ENCODE measurements at places on chromosomes 4 and X. TPM values are rescaled to one million over a fixed set of nuclear protein-coding genes. Genes with fewer than 3 reads are reported as not detected.

GRCh38 chrX:134375691-134376090 lies 84.3 kb upstream of the HPRT1 start:
- no peak for DNase-seq
- H3K36me3 ChIP-seq = peaks cover 9% of the 10 kb centered on the region
- H3K4me3 ChIP-seq = peak overlapping the region; percentile 95
- peaks cover 11% of the 10 kb centered on the region for H3K4me1 ChIP-seq
- H3K27ac ChIP-seq = no peak overlapping the region
- H3K27me3 ChIP-seq = no peaks in the 10 kb centered on the region

DNA sequence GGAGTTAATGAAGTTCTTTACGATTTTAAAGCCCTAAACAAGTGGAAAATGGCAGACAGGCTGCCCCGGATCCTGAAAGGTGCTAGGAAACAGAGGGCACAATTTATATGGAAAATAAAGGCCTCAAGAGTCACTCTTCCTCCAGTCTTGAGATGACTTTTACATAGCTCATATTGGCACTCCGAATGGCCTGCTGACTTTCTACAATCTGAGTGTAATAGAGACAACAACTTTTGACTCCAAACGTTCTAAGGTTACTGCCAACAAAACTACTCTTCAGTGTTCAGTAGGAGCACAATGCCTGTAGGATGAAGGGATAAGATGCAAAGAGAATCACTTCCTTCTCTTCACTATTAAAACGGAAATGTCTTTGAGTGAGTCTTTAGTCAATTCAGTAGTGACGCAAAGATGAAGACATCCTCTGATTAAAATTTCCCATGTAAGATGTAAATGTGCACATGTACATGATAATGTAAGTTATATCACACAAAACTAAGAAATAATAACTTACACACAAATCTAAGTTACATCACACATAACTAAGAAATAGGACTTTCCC lies 40.5 kb downstream of the VEGFC start:
- H3K27me3 ChIP-seq = peaks cover 1% of the 10 kb centered on the region
- H3K4me3 ChIP-seq = no peak overlapping the region
- DNase-seq = no peak
- no peak overlapping the region for H3K27ac ChIP-seq
- H3K36me3 ChIP-seq = no peaks in the 10 kb centered on the region
- H3K4me1 ChIP-seq = peaks cover 4% of the 10 kb centered on the region

GRCh38 chr4:96736352-96736889 lies 896.5 kb downstream of the PDHA2 start:
- DNase-seq = no peak
- H3K4me1 ChIP-seq = no peaks in the 10 kb centered on the region
- H3K27ac ChIP-seq = no peak overlapping the region

GRCh38 chr4:25993395-25994185 lies 79.6 kb downstream of the SMIM20 start:
- H3K4me1 ChIP-seq = no peaks in the 10 kb centered on the region
- DNase-seq = no peak
- no peak overlapping the region for H3K27ac ChIP-seq
- H3K4me3 ChIP-seq = no peak overlapping the region
- no peaks in the 10 kb centered on the region for H3K36me3 ChIP-seq

DNA sequence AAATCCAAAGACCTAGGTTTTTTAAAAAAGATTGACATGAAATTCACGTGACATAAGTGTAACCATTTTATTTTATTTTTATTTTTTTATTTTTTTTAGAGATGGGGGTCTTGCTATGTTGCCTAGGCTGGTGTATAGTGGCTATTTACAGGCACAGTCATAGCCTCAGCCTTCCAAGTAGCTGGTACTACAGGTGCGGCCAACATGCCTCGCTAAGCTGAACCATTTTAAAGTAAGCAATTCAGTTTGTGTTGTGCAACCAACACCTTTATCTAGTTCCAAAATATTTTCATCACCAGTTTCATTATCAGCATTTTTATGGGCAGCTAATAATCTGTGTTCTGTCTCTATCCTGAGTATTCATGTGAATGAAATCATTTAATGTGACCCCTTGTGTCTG lies 107.5 kb upstream of the ENPEP start:
- no peak for DNase-seq
- no peak overlapping the region for H3K27ac ChIP-seq
- H3K36me3 ChIP-seq = no peaks in the 10 kb centered on the region
- H3K27me3 ChIP-seq = no peaks in the 10 kb centered on the region
- peaks cover 6% of the 10 kb centered on the region for H3K4me1 ChIP-seq

DNA sequence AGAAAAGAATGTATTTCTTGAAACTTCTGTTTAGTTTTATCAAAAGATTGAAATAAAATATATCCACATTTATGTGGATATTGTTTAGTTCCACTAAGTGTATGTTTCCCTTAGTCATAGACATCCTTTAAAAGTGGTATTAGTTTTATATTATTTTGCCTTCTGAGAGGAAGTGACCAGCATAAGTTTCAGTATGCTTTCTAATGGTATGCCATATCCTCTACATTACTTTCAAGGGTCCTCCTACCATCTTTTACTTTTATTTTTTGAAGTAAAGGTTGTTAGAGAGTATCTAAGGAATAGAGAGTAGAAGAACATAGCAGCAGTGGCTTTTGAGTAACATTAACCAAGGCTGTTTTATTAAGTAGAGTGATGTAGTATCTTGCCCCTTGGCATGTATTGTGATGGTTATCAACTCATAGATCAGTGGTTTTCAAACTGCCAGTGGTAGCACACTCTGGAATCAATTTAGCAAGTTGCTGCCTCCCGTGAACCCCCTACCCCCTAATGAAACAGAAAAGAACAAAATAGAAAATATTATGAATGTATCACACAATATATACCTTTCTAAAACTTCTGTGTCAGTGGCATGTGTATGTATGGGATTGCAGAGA lies 44.8 kb downstream of the RBPJ start:
- H3K4me3 ChIP-seq = no peak overlapping the region
- peaks cover 41% of the 10 kb centered on the region for H3K4me1 ChIP-seq
- no peak for DNase-seq
- peaks cover 2% of the 10 kb centered on the region for H3K36me3 ChIP-seq

- H3K27me3 ChIP-seq = no peaks in the 10 kb centered on the region
- H3K27ac ChIP-seq = no peak overlapping the region
- no peak overlapping the region for H3K4me3 ChIP-seq
- H3K4me1 ChIP-seq = peaks cover 10% of the 10 kb centered on the region
- H3K36me3 ChIP-seq = no peaks in the 10 kb centered on the region
Measured at GRCh38 chrX:22059775-22060174, 27.6 kb downstream of the PHEX start.

Gene CORIN
- total RNA-seq = 1.1 TPM

Gene ZCCHC12
- total RNA-seq = 2.1 TPM

Gene ATP1B4
- total RNA-seq = not detected

DNA sequence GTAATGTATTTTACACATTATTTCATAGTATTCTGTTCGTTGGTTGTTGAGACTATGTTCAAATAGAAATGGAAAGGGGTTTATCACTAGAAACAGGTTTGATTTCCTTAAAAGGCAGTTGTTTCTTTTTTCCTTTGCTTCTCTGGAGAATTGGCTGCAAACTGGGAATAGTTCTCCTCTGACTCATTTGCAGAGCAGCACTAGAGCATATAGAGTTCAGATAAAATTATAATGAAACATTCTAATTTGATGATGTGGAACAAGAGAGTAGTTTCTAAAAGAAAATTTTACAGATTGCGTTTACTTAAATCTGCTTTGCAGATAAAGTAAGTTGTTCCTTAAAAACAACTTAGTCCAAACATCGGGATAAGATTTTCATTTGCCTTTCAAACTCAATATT lies 29.7 kb downstream of the SYNPO2 start:
- no peak for DNase-seq
- peak overlapping the region; percentile 97 for H3K27ac ChIP-seq
- H3K4me1 ChIP-seq = peaks cover 46% of the 10 kb centered on the region
- H3K27me3 ChIP-seq = no peaks in the 10 kb centered on the region
- no peaks in the 10 kb centered on the region for H3K36me3 ChIP-seq

DNA sequence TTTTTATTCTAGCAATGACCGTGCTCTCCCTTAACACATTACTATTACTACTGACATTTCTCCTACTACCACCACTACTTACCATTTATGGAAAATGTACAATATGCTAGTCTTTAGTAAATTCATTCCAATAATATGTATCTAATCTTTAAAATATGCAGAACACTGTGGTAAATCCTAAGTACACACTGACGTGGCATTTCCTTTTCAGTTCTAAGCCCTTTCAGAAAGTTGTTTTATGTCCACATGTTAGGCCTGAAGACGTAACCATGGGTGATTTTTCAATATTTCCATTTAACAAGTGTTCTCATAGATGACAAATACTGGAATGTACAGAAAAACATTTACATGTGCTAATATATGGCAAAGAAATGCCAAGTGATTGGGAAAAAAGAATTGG lies 268.6 kb upstream of the SLIT2 start:
- H3K27me3 ChIP-seq = no peaks in the 10 kb centered on the region
- DNase-seq = no peak
- H3K4me3 ChIP-seq = no peak overlapping the region
- no peak overlapping the region for H3K27ac ChIP-seq
- peaks cover 2% of the 10 kb centered on the region for H3K36me3 ChIP-seq
- peaks cover 6% of the 10 kb centered on the region for H3K4me1 ChIP-seq

- peak overlapping the region; percentile 6 for H3K27ac ChIP-seq
- peaks cover 9% of the 10 kb centered on the region for H3K36me3 ChIP-seq
- peaks cover 55% of the 10 kb centered on the region for H3K4me1 ChIP-seq
- no peak overlapping the region for H3K4me3 ChIP-seq
- no peak for DNase-seq
- H3K27me3 ChIP-seq = no peaks in the 10 kb centered on the region
Measured at GRCh38 chrX:15750611-15751154, 12.6 kb downstream of the CA5B start.

Data from mesothelial cell of epicardium (in vitro differentiated cells).